ENCODE measurements at places on chromosomes 4 and X.

DNA sequence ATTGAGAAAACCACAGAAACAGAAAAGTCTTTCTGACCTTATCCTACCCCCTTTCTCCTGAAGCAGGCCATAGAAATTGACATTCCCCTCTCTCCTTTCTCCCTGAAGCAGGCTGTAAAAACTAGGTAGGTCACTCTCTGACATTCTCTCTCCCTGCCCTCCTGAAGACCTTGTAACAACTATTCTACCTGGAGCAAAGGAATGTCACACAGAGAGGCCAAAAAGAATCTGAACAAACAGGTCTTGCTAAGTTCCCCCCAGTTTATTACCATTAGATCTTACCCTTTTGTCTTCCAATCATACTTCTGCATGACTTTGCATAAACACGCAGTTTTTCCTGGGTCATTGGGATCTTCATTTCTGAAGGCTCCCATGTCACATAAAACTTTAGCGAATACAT is 198.3 kb upstream of the GYPA start:
- no peak for DNase-seq

DNA sequence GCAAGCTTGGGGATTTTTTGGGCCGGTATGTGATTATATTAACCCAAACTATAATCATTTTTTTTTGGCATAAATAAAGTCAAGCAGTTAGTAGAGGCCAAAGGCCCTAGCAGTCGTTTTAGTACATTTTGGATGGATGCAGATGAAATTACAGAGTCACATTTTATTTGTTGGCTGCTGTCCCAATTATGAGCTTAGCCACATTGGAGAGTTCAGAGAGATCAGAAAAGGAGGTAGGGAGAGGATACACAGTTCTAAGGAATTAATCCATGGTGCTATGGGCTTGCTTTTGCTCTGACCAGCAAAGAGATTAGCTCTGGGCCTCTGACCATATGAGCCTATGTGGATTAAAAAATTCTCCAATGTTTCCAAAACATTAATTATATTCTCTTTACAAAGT is 395.1 kb downstream of the RAPGEF2 start:
- DNase-seq: no peak

DNA sequence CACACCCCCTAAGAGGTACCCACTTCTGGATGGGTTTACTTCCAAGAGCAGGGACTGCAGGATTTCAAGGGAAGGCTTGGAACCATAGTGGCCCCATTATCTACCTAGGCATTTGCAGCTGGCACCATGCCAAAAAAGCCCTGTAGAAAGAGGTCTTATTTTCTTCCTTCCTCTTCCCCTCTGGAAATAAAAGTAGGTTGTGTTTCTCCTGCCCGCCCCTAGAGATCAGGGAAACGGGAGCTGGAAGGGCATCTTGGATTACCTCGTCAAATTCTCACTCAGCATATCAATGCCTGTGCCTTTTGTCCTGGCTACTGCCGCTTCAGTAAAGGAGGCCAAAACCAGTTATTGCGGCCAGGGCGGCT is 1.6 kb downstream of the SCD5 start:
- DNase-seq: peak; percentile 59

DNA sequence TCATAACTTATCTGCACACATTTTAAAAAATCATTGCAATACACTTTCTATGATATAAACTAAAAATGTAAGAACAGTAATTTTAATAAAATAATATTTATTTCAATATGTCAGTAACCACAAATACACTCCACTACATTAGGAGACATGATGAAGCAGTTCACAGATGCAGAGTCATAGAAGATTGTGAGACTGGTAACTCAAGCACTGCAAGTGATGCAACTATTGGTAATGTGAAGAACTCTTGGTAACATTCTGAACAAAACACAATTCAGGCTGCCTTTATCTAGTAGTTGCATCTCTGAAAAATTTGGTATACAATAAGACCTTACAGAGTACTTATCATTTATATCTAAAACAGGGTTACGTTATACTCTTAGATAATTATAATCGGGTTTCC is 52.6 kb upstream of the LRAT start:
- no peak for DNase-seq

GRCh38 chr4:8852118-8852704 is 19.4 kb downstream of the HMX1 start:
- DNase-seq: no peak

Measured in neural progenitor cell (in vitro differentiated cells).